ENCODE measurements at places on chromosomes 12 and 14.

DNA sequence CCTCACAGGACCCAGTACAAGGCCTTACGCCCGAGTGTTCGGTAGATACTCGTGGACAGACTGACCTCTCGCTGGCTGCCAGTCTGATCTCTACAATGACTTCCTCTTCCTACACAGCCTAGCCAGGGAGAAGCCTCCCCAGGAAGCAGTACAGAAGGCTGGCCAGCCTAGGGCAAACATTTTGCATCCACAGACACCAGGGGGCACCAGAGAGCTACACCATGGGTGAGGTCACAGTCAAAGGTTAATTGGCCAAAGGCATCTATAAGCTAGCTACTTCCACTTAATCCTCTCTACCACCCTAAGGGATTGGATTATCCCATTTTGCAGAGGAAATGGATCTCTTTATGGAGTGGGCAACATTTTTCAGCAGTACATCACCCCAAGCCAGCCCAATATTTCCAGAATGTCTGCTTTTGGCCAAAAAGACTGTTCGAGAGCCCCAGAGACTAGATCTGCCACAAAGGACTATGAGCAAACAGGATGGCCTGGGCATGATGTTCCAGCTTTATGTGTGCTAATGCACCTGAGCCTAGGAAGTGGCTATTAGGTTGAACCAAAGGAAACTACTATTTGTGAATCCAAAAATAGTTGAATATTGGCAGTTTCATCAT lies 14.6 kb upstream of the PNMA1 start:
- peak; percentile 76 for DNase-seq

GRCh38 chr12:11545484-11546330 lies 103.8 kb upstream of the ETV6 start:
- DNase-seq = no peak

DNA sequence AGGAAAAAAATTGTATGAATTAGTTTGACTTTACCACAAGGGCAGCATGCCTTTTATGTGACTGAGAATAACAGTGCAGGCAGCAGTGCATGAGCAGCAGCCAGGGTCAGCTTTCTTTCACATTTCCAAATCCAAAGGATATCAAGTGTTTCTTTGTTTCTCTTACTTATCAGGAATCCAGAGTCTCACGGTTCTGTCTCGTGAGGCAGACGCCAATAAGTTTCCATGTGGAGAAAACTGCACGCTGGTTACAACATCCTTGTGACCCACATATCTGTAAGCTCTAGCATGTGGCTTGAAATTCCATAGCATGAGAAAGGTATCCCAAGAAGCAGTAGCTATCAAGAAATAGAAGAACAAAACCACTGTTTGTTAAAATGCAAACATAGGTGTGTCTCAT lies 27.6 kb downstream of the GALNT4 start:
- DNase-seq = no peak

DNA sequence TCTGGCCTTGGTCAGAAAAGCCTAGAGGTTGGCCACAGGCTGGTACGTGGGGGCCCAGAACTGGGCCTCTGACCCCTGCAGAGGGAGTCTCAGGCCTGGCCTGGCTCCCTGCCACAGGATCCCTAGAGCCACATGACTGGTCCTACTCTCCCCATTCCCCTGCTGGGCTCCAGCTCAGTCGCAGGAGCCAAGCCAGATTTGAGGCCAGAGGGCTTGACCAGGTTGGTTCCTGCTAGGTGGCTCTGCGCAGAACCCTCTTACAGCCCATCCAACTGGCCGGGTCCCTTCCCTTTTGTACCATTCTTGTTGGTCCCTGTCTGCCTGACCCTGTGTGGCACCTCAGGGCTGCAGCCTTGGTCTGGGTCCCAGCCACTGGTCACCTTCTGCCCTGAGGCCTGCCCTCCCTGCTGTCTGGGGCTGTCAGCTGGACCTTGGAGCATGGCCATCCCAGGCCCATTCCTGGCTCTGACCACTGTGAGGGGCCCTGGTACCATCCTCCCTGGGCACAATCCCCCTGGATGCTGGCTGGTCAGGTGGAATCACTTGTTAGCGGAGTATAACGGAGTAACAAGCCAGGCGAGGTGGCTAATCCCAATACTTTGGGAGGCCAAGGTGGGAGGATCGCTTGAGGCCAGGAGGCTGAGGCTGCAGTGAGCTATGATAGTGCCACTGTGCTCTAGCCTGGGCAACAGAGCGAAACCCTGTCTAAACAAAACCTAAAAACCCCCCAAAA lies 22.9 kb upstream of the PPP1R13B start:
- no peak for DNase-seq

DNA sequence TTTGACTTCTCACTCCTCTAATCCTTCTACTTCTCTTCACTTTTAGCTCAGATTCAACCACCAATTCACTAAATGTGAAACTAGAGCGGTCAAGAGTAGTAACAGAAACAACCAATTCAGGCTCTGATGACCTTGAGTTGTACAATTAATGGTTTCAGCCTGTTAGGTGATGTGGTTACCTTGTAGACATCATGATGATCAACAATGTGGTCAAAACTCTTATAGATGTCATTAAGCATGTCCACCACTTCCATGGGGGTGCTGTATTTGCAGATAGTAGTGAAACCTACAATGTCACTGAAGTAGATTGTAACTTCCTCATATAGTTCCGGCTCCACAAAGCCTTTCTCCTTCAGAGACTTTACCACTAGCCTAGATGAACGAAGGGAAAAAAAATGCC lies 54.1 kb upstream of the PLBD1 start:
- DNase-seq = no peak

GRCh38 chr14:89187501-89187900 lies 229.5 kb downstream of the FOXN3 start:
- no peak for DNase-seq

DNA sequence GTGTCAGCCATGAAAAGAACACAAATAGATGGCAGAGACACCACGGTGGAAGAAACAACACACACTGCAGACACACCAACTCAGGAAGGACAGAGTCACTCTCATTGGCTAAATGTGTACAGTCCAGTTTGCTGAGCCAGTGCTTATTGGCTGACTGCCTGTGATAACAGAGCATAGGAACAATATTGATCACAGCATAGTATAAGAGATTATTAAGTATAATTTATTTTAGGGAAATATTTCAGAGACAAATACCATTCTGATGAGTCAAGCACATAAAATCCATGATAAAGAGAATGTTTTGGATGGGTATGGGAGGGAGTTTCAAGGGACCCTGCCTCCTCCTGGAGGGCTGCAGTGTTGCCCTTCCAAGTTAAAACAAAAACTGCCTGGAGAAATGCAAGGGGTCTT lies 50.9 kb downstream of the BTG1 start:
- no peak for DNase-seq

GRCh38 chr12:70091021-70091521 lies 152.2 kb upstream of the CNOT2 start:
- no peak for DNase-seq

GRCh38 chr14:54348923-54349620 lies 47.7 kb upstream of the CDKN3 start:
- no peak for DNase-seq

DNA sequence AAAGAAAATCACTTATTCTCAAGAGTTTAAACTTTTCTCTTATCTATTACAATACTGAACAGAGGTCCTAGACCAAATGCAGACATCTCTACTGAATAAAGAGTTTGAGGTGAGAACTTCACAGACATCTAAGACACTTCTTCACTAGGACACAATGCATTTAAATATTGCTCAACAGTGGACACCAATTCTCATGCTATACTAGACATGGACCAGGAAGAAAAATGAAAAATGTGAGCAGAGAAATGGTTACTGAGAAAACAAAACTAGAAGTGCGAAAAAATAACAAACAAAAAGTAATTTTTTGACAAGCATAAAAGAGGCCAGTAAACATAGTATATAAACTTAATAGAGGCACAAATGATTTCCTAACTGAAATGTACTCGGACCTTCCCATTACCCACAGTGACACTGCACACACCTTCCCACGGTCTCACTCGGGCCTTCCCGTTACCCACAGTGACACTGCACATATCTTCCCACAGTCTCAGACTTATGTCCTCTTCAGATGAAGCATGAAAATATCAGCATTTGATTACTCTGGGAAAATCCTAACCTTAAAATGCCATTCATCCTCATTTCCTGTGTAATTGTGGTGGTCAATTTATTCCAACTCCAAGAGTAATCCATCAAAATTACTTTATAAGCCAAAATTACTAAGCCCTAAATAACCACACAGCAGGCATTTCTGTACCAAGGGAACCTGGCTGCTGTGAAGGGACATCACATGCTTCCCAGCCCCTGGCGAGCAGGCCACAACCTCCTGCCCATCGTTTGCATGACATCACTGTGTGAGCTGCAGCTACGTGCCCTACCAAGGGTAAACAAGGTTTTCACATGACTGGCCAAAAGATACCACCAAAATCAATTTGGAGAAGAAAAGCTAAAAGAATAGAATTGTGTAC lies 6.4 kb downstream of the SLC15A4 start:
- no peak for DNase-seq

GRCh38 chr12:105590571-105590970 lies 260.1 kb downstream of the C12orf75 start:
- no peak for DNase-seq

GRCh38 chr12:20404576-20405346 lies 36.4 kb downstream of the PDE3A start:
- no peak for DNase-seq

DNA sequence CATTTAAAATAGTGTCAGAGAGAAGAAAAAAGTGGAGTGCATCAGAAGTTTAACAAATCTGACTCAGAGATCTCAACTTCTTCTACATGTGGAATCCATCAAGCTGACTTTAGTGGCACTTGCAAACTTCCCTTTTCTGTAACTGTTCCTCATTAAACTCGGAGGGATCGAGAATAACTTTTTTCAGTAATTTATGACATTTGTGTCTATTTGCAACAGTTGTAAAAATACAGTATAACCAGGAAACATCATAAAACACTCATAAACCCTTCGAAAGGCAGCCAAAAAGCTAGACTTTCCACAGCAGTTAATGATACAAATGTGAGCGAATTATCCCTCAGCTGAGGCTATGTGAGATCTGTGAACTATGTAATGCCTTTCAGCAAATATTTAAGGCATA lies 1936.8 kb upstream of the SEL1L start:
- DNase-seq = no peak

GRCh38 chr14:27409944-27410343 lies 812.1 kb upstream of the NOVA1 start:
- DNase-seq = no peak

- DNase-seq = no peak
Observed at GRCh38 chr14:71783786-71784185, 148.4 kb upstream of the RGS6 start.

DNA sequence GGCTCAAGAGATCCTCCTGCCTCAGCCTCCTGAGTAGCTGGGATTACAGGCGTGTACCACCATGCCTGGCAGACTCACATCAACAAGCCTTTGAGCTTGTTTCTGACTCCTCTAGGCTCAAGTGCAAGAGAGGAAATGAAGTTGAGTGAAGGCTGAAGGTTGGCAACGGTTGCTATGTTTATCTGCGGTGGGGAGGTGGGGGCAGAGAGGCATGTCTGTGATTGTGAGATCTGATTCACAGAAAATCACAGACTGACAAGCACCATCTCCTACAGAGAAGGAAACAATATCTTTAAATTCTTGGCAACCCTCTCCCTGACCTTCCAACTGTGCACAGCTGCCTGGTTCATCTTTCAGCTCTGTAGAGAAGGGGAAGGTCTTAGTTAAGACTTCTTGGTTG lies 22.1 kb upstream of the NINJ2 start:
- DNase-seq = no peak

DNA sequence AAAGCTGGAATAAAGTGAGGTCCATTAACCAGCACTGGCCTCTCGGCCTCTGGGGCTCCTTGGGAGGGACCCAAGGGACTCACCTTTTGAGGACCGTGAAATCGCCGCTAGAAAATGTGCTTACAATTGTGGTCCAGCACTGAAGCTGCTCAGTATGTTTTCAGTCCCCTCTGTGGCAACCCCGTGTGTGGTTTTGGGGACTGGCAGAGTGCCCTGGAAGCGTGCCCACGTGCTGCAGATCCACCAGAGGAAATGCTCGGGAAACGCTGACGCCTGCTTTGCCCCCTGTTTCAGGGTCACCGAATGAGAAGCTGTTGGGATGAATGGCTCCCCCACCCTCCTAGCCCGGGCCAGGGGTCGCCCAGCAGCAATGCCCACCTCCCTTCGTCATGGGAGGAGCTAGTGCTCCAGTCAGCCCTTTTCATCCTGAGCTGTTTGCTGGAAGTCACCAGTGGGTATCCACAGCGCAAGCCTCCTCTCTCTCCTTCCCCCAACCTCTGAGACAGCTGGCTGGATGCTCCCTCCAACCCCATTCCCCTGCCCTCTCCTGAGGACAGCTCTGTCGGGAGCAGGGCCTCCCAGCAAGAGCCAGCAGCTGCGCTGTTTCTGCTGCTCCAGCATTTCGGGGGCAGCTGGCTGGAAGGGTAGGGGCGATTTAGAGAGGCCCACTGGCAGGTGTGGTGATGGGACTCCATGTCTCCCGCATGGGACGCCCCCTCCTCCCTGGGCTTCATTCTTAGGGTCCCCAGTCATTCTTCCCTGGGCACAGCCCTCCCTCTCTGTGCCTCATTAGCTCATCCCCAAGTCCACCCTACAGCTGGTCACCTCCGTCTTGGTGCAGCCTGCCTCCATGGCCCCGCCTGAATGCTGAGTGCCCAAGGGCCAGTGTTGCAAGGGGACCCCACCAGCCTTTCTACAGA lies 33.2 kb upstream of the PPP1R13B start:
- peak; percentile 84 for DNase-seq

- DNase-seq = no peak
Observed at GRCh38 chr12:116273813-116274550, 3.5 kb downstream of the MED13L start.

DNA sequence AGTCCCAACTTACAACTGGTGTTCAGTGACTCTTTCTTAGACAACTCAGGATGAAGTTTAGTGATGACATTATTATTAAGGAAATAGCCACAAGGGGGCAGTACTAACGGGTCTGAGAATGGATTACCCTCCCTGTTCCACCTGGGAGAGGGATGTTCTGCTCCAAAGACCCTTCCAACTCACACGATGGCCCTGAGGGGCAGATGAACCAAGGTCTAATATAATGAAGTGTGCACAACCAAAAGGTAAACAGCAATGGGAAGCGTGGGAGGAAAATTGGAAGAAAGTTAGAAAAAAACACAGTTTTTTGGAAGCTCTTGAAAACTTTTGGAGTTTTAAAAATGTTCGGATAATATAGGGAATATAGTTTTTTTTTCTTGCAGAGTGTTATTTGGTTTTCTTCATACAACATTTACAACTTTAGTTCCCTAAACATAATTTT lies 24.0 kb downstream of the FGF6 start:
- DNase-seq = no peak

DNA sequence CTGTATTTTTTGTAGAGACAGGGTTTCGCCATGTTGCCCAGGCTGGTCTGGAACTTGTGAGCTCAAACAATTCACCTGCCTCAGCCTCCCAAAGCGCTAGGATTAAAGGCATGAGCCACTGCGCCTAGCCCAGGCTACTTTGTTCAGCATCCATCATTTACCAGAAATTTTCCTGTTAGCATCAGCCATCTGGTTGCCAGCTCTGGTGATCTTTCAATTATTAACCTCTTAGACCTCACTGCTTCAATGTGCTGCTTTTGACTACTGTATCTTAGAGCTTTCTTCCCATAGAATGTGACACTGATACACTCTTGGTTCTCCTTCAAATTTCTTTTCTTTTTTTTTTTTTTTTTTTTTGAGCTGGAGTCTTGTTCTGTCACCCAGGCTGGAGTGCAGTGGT lies 5.4 kb upstream of the AMHR2 start:
- DNase-seq = no peak
